ENCODE measurements at places on chromosomes 2 and 18.

- DNase-seq = no peak
These were observed 200.4 kb downstream of the TSN start for GRCh38 chr2:121955872-121956271.

DNA sequence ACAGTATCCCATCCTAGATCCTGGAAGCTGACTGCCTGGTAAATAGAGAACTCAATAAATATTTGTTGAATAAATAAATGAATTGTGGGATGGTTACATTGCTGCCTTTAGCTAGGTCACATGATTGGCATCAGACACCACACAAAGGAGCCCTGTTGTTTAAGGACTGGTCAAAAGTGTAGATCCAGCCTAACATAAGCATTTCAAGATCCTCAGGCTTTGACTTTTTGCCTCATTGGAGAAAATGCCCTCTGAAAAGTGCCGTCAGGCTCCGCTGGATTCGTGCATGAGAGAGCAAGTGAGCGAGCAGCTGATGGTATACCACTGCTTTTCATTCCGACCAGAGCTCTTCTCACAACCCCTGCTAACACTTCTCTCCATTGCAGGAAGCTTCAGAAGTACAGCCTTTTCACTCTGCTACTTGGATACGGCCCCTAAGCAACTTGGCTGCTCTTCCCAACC lies 1.3 kb upstream of the ZNF24 start:
- DNase-seq = no peak

GRCh38 chr2:133918141-133918540 lies 335.7 kb upstream of the MGAT5 start:
- no peak for DNase-seq

DNA sequence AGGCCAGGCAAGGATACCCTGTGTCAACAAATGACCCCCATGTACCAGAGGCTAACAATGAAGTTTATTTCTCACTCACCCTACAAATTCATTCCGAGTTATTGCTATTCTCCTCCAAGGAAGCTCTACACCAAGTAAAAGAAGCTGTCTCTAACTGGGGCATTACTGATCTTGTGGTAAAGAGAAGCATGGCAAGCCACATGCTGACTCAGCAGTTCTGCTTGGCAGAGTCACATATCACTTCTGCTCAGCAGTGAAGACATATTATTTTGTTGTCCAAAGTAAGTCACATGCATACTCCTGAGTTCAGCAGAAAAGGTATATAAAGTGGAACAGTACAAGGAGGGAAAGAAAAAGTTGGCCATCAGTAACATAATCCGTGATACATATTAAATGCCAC lies 315.8 kb downstream of the GULP1 start:
- no peak for DNase-seq

- DNase-seq = no peak
These were observed 51.9 kb downstream of the TSHZ1 start for GRCh38 chr18:75262511-75262910.

GRCh38 chr2:234916674-234917073 lies 35.1 kb upstream of the SH3BP4 start:
- no peak for DNase-seq

DNA sequence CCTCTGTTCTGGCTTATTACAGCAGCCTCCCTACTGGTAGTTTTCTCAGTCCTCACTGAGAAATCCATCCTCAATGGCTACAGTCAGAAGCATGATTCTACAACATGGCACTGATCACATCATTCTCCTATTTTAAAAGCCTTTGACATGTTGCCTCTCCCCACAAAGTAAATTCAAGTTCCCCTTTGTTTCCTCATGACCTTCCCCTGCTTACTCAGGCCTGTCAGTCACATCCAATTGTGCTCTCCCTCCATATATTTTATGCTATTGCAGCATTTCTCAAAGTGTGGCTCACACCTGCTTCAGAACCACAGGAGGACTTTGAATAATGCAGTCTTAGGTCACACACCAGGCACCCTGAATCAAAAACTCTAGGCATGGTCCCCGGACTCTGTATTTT lies 124.6 kb downstream of the SPOPL start:
- no peak for DNase-seq

DNA sequence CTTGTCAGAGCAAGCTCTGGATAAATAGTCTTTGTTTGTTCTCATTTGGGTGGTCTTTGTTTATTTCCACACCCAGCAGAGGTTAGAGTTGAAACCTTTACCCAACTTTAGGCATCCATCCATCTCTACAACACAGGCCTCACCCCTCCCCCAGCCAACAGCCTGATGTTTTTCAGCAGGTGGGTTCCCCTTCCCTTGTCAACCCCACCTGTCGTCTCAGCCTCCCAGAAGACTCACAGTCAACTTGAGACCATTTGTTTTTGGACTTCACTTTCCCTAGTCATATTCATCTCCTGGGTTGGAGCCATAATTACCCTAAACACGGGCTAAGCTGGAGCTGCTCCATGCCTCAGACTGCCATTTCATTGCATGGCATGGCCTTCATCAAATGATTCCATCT lies 31.7 kb upstream of the IL36G start:
- DNase-seq = no peak

DNA sequence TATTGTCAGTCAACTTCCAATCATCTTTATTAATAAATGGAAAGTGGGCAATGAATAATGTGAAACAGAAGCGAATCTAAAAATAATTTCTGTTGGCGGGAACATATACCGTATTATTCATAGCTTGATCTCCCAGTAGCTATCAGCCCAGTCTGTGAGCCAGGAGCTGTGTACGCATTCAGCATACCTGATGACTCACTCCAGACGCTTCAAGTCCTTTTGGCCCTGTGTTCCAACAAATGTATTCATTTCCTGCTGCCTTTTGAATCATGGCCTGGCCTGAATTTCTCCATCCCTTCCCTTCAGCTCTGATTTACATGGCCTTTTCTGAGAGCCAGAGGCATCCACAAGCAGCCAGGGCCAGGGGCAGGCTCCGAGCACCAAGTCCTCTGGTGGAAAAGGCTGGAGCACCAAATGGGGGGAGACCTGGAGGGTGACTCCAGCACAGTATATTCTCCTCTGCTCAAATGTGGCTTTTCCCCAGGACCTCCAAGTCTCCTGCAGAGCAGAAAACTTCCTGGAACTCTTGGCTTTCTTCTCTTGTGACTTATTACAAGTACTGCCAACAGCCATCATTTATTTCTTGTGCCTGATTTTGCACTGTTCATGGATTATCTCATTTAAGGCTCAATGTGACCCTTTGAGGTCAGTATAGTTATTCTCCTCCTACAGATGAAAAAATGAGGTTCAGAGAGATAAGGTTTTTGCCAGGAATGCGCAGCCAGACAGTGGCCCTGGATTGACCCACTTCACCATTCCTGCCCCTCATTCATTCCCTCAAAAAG lies 108.7 kb downstream of the EN1 start:
- DNase-seq = no peak

DNA sequence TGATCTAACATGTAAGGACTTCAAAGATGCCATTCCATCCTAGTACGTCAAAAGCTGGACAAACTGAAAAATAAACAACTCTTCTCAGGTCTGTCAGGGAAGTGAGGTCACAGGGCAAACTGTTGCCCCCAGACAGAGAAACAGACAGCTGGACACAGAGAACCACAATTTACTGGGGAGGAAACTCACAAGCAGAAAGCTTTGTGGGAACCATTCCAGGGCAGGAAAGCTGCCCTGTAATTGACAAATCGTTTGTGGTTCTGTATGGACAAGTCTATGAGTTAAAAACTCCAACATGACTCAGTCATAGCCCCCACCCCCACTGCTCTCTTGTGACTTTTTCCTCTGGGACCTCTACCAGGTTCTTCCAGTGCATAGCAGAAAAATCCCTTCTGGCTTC lies 28.4 kb downstream of the MCEE start:
- no peak for DNase-seq

DNA sequence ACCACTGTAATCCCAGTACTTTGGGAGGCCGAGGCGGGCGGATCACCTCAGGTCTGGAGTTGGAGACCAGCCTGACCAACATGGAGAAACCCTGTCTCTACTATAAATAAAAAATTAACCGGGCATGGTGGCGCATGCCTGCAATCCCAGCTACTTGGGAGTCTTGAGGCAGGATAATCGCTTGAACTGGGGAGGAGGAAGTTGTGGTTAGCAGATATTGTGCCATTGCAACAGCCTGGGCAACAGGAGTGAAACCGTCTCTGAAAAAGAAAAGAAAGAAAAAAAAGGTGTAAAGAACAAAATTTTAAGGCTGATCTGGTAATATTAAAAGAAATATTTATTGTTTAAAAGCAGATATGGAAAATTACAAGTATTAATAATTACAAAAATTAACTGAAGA lies 29.7 kb downstream of the ZNF804A start:
- no peak for DNase-seq

DNA sequence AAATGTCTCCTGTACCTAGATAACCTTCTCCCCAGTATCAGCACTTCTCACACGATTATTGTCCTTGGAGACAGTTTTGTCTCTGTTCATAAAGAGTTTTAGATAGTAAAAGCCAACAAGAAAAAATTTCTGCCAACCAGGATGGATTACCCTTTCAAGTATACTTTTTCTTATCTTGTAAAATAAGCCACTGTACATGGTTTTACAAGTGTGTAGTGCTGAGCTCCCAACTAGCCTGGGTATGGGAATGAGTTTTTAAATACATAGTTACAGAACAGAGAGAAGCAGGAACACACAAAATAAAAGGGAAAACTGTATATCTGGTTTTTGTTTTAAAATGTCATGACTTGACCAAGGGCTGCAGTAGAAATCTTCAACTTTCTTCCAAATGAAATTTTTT lies 76.7 kb downstream of the C18orf54 start:
- no peak for DNase-seq

- no peak for DNase-seq
These were observed 2.4 kb upstream of the LDLRAD4 start for GRCh38 chr18:13216092-13216582.

DNA sequence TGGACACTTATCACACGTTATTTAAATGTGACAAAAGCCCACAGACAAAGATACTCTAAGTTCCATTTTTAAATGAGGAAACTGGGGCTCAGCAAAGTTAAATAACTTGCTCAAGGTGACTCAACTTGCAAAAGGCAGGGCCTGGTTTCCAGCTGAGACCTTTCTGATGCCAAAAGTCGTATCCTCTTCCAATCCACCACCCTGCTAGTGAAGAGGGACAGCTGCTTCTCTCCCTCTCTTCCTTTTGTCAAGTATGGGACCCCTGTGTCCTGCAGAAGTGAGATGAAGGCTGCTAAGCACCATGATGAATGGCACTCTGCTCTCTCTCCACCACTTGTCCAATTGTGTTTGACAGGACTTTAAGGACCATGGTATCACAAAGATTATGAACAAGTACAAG lies 140.9 kb downstream of the DYM start:
- no peak for DNase-seq

DNA sequence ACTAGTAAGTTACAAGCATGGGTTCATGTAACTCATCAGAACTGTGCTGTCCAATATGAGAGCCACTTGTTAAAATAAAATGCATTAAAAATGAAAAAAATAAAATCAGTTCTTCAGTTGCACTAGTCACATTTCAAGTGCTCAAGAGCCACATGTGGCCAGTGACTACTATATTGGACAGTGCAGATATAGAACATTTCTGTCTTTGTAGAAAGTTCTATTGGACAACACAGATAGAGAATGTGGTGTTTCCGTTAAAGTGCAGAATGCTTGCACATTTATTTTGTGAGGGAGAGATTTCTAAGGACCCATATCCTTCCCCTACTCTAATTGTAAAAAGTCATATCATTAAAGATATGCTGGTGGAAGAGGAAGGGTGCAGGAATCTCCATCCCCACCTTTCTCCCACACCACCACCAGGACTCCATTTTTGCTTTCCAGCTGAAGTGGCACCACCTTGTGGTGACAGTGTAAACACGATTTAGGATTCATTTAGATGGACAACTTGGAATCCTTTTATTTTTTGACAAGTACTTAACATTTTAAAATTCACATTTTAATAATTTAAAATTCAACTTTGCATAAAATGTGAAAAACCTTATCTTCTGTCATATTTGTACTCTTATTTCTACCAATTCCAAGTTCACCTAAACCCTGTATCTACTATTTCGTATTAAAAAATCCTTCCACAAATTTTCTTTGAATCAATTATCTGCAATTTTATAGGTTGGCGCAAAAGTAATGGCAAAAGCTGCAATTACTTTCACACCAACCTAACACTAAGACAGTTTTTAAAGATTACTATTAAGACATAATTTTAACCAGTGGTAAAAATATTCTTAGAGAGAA lies 9.4 kb upstream of the CD302 start:
- DNase-seq = no peak
